ENCODE measurements at places on chromosomes 16 and 17.

DNA sequence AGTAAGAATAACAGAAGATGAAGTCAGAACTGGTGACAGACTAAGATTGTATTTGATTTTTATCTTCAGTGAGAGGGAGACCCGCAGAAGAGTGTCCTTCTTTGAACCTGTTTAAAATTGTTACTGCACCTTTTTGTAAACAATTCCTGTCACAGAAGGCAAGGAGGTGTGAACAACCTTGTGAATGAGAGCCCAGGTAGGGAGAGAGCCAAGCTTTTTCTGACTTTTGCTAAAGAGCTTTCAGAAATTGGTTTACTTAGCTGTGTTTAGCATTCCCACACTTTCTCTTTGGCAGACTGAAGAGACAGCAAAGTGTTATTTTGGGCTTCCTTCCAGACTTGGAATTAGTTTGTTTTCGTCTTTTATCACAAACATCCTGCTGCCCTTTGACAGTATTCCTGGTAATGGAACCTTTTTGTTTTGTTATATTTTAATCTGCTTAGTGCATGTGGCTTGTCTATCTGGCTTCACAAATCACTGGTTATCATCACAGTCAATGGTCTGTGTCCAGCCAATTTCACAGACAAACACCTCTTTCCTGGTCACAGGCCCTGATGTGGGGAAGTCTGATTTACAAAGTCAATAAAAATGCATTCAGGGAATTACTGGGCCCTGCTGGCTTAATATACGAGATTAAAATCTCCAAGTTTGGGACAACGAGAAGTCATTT lies 85.7 kb upstream of the HS3ST2 start:
- DNase-seq: no peak

- DNase-seq: peak; percentile 71
Measured at GRCh38 chr17:78356101-78356713, 3.7 kb downstream of the SOCS3 start.

DNA sequence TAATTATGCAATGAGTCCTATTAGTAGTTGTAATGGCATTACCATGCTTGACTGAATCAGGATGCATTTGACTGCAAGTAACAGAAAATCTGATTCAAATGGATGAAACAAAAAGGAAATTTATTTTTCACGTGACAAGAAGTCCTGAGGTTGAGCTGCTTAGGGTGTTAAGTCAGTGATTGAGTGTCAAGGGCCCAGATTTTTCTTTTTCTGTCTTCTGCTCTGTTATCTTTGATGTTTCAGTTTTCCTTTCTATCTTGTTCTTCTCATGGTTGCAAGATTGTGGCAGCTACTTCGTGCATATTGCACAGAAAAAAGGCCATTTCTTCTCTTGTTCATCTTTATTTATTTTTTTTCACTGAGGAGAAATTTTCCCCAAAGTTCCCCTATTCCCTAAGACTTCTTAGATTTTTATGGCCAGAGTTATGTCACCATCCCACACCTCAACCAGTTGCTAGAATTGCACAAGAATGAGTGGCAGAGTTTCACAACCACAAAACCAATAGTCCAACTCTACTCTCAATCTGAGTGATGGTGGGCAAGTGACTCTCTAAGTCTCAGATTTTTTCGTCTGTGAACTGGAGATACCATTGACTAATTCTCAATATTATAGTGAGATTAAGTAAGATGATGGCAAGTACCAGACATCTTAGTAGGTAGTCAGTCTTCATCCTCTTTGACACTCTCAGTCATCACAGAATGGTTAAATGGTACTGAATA lies 15.7 kb upstream of the GPR139 start:
- DNase-seq: no peak

DNA sequence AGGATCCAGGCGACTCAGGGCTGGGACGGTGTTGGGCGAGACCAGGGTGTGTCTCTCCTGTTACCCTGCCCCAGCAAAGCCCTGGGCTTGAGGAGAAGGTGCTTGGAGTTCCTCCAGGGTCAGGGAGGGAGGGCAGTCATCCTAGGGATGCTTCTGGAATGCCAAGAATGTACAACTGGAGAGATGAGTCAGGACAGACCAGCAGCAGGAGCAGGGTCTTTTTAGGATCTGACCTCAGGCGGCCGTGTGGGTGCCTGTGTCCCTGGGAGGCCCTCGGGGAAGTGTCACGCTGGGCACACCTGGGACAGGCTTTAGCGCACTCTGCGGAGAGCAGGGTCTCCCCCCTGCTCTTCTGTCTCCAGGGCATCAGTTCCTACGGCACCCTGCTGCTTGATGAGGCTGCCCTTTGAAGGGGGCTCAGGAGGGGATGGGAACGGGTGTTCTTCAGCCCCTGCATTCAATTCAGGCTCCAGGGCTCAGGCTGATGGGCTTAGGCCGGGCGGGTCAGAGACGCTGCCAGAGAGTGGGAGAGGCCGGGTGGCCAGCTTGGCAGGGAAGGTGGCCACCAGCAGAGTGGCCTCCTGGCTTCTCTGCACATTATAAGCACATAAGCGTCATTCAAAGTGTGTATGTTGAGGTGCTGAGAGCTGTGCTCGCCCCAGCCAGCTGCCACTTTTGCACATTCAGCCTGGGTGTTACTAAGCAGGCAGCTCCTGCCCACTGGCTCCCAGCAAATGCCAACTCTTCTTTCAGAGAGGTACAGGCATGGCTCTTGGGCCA lies 8.4 kb upstream of the MTSS2 start:
- DNase-seq: no peak

DNA sequence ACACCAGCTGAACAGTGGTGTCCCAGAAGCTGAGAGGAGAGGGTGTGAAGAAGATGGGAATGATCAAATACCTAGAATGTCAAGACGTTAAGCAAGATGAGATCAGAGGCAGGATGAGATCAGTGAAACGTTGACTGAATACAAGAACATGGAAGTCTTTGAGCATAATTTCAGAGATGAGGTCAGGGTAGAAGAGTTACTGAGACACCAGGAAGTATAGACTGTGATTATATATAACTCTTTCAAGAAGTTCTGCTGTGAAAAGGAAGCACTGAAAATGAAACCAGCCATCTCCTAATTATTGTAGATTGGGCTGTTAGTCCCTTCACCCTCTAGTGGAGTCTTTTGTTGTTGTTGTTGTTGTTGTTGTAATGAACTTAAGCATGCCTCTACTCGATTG lies 9.1 kb downstream of the SHCBP1 start:
- no peak for DNase-seq

DNA sequence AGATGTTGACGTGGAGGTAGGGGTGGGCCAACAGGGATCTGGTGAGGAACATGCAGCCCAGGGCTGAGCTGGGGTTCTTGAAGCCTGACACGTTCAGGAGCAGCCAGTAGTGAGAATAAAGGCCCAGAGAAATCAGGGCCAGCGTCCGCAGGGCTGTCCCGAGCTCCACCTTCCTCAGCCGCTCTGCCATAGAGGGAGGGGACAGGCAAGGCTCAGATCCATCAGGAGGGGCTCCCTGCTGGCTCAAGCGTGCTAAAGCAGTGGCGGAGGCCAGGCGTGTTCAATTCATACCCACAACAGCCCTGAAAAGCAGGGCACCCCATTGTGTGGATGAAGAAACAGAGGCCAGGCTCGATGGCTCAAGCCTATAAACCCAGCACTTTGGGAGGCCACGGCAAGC lies 8.3 kb upstream of the FDXR start:
- DNase-seq: no peak

GRCh38 chr16:18983565-18984434 lies at the start of gene TMC7:
TMC7 (plus strand) TSS chr16:18983934; CDS start chr16:18984064, 130 bp downstream.
- no peak for DNase-seq

GRCh38 chr17:43526886-43527648 lies 19.1 kb downstream of the ETV4 start:
- DNase-seq: no peak

- DNase-seq: no peak
Measured at GRCh38 chr16:65523283-65523944, 401.6 kb upstream of the CDH11 start.

GRCh38 chr16:25141648-25142047 lies 30.1 kb downstream of the LCMT1 start:
- DNase-seq: no peak

DNA sequence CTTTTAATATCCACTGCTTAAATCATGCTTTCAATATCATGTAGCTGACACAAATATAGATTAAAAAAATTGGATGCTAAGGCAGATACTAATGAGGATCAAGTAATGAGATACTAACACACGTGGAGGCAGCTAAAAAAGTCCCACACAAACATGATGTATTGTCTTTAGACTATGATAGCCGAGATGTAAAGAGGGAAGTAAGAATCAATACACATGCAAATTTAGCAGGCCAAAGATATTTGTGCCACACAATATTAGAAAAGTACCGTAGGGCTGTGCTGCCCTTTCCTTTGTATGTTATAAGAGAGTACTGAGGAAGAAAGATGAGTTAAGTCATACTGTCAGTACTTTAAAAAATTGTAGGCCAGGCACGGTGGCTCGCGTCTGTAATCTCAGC lies 51.4 kb upstream of the STAC2 start:
- DNase-seq: no peak

GRCh38 chr16:3530371-3530914 lies 29.6 kb downstream of the CLUAP1 start:
- DNase-seq: no peak

- peak; percentile 43 for DNase-seq
Measured at GRCh38 chr16:1413684-1414531, 596 bp downstream of the UNKL start.

- DNase-seq: no peak
Measured at GRCh38 chr16:88809068-88809675, 2.6 kb downstream of the APRT start.

- no peak for DNase-seq
Measured at GRCh38 chr16:9625122-9625521, 533.7 kb downstream of the HAPSTR1 start.

DNA sequence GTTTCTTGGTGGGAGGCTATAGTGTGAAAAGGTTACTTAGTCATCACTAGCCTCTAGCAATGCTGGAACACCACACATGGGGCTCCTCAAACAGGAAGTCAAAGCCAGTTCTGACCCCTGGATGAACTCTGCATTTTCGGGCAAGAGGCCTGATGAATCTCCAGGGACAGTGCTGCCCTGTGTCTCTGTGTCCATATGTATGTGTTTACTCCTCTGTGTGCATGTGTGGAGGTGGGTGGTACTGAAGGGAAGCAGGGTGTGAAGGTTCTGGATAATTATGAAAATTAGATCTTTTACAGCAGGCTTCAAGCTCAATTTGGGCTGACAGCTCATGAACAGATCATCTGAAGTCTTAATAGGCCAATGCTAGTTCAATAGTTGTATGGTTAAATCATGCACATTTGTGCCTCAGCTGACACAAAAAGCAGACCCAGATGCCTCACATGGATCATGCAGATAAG lies 133.6 kb downstream of the SNX11 start:
- DNase-seq: no peak

GRCh38 chr17:40886090-40886489 lies 1.0 kb upstream of the KRT20 start:
- DNase-seq: no peak

DNA sequence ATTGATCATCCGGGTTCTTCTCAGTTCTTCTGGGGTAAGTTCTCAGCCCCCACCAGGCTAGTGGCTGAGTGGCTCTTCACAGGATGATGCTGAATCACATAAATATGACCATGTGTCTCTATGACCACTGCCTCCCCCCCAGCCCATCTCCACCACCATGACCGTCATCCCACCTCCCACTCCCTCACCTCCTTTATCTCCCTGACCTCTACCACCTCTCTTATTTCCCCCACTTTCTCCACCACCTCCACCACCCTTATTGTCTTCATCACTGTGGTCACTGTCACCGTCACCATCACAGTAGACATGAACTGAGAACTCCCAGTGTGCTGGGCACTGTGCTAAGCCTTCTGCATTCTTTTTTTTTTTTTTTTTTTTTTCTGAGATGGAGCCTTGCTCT lies 32.5 kb downstream of the RGS9 start:
- DNase-seq: no peak

GRCh38 chr16:66357523-66357928 lies 9.0 kb upstream of the CDH5 start:
- DNase-seq: peak; percentile 2
